IPS-NIHi11 (cell line): ENCODE measurements at places on chromosomes 3 and 15.
A peak's percentile ranks its signal among the peaks of the same experiment; 100 is the strongest.

DNA sequence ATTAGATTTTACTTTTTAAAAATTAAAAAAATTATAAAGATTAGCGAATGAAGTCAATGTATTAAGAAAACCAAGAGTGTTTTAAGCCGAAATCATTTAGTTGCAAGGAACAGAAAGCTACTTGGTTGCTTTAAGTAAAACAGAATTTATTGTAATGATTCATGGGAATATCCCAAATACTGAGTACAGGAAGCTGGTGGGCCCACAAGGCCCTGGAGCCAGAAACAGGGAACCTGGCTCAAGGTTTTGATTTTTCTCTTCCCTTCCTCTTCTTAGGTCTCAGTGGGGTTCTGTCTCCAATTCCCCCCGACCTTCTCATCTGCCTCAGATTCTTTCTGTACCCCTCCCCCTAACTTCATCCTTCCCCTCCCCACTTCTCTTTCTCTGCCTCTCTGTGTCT is 229.0 kb downstream of the TLE3 start:
- no peak for DNase-seq

DNA sequence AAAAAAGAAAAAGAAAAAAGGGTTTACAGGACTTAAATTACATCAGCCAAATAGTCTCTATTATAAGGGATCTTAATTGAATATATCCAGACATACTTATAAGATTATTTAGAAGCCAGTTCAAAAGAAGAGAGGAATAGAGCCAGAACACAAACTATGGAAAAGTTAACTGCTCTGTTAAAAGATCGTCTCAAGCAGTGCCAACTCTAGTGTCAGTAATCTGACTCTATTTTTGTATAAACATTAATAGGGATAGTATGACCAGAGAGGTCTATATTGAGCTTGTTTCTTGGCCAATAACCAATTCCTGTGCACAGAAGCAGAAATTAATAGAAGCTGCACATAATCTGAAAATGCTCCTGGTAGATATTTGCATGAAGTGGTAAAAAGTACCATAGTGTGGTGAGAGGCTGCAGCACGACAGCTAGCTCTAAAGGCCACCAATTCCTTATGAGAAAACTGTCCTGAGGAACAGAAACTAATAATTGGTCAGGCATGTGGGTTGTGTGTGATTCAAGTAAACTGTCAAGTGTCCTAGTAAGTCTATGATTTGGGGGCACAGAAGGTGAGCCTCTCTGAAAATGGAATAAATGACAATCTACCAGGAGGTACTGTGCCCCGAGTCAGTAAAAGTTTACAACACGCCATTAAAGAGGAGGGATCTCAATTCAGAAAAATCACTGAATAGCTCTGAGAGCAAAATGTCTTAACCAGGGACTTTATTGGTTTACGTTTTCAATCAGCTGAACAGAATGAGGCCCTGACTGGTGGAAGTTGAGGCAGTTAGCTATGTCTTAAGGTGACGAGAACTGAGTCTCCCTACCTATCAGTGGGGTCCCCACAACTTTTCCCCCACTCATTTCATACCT is 51.5 kb upstream of the NANOGP8 start:
- no peak for DNase-seq

DNA sequence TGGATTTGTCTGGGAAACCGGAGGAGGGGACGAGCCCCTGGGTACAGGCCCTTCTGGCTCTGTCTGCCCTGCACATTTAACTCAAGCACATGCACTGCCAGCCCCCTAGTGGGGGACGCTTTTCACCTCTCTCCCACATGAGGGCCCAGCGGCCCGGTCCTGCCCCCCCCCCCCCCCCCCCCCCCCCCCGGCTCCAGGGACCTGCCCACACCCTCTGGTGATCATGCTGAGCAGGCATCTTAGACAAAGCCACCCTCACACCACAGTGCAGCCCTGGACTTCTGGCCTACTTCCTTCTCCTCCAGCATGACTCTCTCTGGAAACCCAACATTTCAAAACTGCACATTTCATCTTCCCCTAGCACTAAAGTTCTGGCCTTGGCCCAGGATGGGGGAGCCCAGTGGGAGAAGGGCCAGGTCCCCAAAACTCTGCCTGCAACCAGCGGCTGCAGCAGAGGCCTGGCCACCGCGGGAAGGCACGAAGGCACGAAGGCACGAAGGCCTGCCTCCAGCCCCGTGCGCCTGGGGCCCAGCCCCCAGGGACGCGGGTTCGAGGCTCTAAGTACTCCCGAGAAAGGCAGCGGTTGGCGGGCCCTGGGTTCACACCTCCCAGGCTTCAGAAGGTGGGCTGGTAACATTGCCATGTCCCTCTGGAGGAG is 14.1 kb downstream of the KLF15 start:
- DNase-seq, result peak; percentile 60

GRCh38 chr3:126347543-126348161 is 9.6 kb downstream of the KLF15 start:
- no peak for DNase-seq

- no peak for DNase-seq
Measured at GRCh38 chr3:9147215-9147895, 102.1 kb downstream of the SRGAP3 start.

- no peak for DNase-seq
Measured at GRCh38 chr3:73827725-73828211, 203.0 kb upstream of the PDZRN3 start.

DNA sequence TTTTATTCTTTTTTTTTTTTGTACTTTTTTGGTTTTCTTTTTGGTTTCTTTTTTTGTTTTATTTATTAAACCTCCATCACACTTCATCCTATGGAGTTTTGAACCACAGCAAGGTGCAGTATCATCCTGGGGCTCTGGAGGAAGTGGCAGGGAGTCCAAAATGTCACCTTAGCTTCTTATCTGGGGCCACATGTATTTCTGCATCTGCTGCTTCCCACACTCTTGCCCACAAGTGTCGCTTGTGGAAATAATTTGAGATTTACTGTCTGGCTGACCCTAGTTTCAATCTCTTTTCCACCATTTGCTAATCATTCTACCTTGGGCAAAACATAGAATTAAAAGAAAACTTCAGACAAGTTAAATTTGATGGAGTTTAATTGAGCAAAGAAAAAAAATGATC is 6.4 kb downstream of the OPA1 start:
- DNase-seq, result no peak

GRCh38 chr3:188442430-188442829 is 288.5 kb downstream of the LPP start:
- DNase-seq, result no peak

DNA sequence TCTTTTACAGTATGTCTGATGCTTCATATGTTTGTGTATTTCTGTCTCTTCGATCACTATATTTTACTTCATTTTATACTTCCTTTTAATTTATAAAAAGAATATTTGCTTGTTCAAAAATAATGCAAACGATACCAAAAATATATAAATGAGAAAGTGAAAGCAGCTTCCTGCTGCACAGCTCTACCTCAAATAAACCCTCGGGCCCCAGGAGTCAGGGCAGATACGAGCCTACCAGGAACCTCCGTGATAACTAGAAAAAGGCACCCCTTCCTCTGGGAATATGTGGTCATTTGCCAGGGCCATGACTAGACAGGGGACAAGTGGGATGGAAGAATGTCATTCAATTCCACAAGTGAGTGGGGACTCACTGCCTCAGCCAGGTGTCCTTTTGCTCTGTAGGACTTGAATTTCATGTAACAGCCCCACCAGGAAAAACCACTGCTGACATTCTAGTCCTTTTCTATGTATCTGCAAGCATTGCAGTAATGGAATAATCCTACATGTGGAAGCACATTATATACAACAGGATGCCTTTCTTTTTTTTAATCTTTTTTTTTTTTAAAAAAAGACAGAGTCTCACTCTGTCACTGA is 133.3 kb downstream of the SUCLG2 start:
- no peak for DNase-seq

DNA sequence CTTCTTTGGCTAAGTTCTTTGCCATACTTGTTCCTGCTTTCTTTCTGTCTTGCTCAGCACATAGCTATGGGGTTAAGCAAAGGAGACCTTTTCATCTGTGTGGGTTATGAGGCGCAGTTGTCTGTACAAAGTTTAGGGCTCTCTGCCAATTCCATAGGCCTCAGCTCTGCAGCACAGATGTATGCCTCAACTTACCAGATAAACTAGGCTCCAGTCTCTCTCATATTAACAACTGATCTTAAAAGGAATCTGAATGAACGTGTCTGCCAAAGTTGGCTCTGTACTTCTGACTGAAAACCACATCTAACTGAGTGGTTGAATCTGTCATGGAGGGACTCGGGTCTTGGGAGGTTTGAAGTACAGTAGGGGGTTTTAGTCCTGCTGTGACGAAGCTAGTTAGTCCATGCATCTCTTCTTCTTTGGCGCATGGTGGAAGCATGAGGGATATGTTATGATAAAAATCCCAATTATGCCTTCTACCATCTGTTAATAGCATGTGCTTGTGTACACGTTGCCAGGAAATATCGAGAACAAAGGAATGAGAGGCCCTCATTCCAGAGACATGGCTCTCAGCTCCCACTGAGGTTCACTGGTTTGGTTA is 114.6 kb upstream of the TSC22D2 start:
- no peak for DNase-seq

GRCh38 chr15:81421461-81421860 is 47.4 kb upstream of the TMC3 start:
- no peak for DNase-seq

DNA sequence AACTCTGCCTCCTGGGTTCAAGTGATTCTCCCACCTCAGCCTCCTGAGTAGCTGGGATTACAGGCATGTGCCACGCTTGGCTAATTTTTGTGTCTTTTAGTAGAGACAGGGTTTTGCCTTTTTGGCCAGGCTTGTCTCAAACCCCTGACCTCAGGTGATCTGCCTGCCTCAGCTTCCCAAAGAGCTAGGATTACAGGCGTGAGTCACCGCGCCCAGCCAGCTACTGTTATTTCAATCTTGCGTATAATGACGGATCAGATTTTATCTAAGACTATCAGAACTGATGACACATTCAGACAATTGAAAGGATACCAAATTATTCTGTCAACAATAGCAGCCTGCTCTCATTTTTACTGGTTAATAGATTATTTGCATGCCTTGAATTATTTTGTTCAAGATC is 612.2 kb downstream of the ZIC1 start:
- no peak for DNase-seq

GRCh38 chr3:143002727-143003126 is 1.4 kb downstream of the U2SURP start:
- DNase-seq, result no peak

DNA sequence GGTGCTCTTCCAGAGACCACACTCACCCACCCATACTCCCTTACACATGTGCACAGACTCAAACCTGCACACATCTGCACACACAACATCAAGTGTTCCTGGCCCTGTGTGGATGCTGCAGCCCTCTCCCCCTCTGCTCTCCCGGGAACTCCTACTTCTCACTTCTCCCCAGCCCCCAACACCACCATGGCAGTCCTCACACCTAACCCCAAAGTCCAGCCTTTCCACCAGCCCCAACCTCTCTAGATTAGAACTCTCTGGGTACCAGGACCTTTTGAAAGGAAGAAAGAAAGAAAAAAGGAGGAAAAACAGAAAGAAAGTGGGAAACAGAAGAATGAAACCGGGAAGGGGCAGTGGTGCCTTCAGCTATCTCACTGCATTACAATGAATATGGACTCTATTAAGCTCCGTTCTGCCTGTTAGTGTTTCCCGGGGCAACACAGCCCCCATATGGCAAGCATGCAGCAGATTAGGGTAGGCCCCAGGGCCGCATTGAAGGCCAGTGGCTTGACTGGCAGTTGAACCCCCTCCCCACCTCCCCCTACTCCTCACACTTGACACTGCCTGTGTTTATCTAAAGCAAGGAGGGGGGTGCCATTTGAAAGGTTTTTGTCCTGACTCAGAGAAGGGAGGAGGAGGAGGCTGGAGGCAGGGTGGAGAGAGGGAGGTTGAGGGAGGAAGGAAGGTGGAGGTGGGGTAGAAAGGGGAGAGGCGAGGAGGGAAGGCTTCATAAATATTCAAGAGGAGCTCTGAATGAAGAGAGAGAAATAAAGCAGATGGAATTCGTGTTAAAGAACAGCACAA is 30.1 kb downstream of the BOC start:
- DNase-seq, result peak; percentile 55

DNA sequence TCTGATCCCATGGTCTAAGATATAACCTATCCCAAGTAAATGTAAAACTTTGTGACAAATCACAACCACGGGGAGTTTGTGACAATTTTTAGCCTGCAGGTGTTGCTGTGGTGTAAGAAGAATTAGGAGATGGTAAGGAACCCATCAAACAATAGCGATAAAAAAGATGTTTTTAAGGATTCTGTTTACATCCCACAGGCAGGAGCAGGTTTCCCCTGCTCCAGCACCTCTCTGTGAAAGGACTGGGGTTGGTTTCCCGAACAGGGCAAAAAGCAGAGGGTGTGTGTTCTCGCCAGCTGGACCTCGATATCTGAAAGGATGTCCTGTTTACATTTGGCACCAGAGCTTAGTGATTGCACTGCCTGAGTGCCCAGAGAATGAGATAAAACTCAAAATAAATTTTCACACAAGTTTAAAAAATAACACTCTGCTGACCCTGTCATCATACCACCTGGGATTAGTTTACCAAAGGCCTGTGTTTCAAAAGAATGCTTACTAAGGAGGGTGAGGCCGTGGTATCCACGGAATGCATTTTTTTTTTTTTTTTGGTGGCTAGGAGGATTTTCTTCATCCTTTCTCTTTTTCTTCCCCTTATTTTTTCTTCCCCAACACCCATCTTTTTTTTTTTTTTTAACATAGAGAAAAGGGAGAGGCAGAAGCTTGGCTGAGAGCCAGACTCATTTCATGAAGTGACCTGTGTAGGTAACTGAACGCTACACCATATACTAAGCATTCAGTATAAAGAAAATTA is 151.8 kb upstream of the DPH6 start:
- no peak for DNase-seq

DNA sequence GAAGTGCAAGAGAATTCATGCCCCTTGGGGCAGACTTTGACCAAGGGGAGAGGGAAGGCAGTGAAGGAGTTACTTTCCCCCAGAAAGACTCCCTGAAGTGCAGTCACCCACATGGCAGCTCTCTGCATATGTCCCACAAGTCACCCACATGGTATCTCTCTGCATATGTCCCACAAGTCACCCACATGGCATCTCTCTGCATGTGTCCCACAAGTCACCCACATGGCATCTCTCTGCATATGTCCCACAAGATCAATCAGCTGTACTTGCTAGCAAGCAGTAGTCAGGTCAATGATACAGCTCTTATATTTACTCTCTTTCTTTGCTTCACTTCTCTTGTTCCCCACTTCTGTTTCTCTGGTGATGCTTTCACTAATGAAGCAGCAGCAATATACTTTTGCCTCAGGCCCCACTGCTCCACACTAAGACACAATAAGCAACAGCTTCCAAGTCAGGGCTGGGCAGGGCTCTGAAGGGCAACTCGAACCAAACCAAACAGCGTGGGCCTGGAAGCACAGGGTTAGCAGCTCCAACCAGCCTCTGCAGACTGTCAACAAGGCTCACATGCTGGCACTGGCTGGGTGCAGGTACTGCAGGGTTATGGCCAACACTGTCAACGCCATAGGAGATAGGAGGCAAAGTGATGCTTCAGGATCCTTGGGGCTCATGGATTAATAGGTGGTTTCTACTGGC is 46.7 kb downstream of the THBS1 start:
- DNase-seq, result no peak
